ENCODE measurements at places on chromosomes 12 and 14.

GRCh38 chr14:89807151-89807550 is 147.4 kb downstream of the EFCAB11 start:
- DNase-seq = no peak

DNA sequence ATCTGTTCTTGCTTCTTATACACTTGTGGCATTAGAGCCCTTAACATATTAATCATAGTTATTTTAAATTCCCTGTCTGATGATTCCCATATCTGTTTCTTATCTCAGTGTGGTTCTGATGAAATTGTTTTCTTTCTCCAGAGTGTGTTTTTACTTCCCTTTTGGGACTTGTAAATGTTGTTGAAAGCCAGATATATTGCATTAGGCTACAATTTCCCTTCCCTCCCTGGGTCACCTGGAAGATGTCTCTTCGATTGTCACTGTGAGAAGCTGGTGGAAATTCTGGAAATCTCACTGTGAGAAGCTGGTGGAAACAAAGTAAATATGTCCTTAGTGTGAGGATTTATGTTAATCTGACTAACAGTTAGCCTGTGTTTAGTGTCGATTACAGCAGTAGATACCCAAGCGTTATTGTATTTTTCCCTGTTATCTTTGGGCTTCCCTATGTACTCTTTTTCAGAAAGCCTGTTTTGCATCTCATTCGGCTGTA is 717.3 kb downstream of the TRHDE start:
- DNase-seq = no peak

GRCh38 chr12:18864900-18865561 is 127.1 kb downstream of the CAPZA3 start:
- DNase-seq = no peak

- no peak for DNase-seq
Observed at GRCh38 chr14:73945159-73945670, 4.7 kb downstream of the FAM161B start.

GRCh38 chr14:31244626-31245025 is 37.0 kb upstream of the HECTD1 start:
- no peak for DNase-seq

DNA sequence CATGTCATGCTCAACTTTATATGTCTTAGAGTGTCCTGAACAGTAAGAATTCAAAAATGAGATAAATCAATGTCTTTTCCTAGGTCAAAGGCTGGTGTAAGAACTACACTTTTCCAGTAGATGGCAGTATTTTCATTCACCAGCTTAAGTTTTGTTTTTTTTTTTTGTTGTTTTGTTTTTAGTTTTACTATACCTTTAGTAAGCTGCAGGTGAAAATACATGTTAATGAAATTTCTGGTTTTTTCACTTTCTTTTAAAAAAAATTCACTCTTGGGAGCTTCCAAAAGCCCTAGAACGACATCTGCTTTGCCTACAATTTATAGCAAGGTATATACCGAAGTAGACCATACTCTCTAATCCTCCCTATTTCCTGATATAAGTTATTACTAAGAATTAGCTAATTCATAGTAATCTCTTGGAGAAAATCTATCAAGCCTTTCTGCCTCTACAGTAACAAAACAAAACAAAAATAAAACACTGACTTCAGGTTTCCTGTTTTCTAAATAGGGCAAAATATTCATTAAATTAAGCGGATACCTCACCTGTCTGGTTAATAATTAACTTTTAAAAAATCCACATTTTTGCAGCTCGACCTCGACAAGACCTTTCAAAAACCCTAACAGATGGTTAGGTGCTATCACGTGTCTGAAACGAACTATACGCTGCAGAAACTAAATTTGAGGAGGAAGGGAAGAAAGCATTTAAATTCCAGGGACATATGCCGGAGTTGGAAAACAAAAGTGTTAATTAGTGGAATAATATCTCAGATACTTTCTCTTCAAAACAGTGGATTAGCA is 2.7 kb upstream of the SAMD4A start:
- DNase-seq = no peak

GRCh38 chr12:128840862-128841468 is 12.3 kb upstream of the GLT1D1 start:
- DNase-seq = no peak

- DNase-seq = no peak
Observed at GRCh38 chr14:84871734-84872133, 658.2 kb upstream of the FLRT2 start.

- no peak for DNase-seq
Observed at GRCh38 chr14:86961106-86961716, 1031.8 kb downstream of the GALC start.

GRCh38 chr12:16076970-16077522 is 165.9 kb downstream of the DERA start:
- DNase-seq = no peak
